ENCODE measurements at places on chromosomes 3 and 15. TPM values are rescaled to one million over a fixed set of nuclear protein-coding genes. Genes with fewer than 3 reads are reported as not detected.

Gene TRIM42
- total RNA-seq = not detected

Gene LRRN1
- 0.98 TPM for total RNA-seq

Gene ZNF774
- 1.4 TPM for total RNA-seq

Gene ZCWPW2
- not detected for total RNA-seq

Gene UBL7
- total RNA-seq = 48.8 TPM

- no peak overlapping the region for H3K27ac ChIP-seq
- no peaks in the 10 kb centered on the region for H3K27me3 ChIP-seq
- no peak for DNase-seq
Observed at GRCh38 chr3:121155028-121155427, 247.0 kb downstream of the STXBP5L start.

DNA sequence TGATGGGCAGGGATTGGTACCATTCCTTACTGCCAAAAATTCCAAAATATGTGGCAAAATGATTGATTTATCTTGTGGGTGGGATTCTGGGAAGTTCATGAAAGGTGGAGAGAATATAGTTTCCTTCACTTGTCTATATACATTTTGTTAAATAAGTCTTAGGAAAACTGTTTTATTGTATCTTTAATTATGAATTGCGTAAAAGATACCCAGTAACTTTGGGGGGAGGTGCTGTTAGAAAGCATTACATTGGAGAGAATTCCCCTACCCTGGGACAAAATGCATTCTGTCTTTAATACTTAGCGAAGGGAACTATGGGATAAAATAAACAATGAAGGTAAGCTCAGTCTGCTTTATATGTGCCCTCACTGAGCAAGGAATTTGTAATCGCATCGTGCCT, 4.6 kb downstream of the SETD5 start:
- no peaks in the 10 kb centered on the region for H3K27me3 ChIP-seq
- H3K4me1 ChIP-seq = peaks cover 61% of the 10 kb centered on the region
- peak overlapping the region; percentile 9 for H3K4me3 ChIP-seq
- no peak overlapping the region for H3K27ac ChIP-seq
- H3K36me3 ChIP-seq = peaks cover 29% of the 10 kb centered on the region
- DNase-seq = no peak

DNA sequence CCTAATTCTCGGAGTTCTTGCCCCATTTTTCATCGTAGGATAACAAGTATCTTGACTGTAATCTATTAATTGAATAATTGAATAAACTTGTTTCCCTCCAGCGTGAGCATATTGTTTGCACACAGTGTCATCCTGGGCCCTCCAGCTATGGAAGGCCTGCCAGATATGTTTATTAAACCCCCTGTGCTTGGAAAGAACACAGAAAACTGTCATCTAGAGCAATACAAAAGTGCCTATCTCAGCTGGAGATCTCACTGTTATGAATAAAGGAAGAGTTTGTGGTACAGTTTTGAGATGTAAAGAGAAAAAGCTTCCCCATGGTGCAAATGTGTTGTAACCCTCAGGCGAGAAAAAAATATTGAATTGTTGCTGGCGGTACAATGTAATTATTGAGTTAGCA, 405.9 kb downstream of the SOX2 start:
- H3K4me3 ChIP-seq = no peak overlapping the region
- H3K4me1 ChIP-seq = no peaks in the 10 kb centered on the region
- no peak for DNase-seq
- H3K36me3 ChIP-seq = no peaks in the 10 kb centered on the region
- peaks cover 2% of the 10 kb centered on the region for H3K27me3 ChIP-seq
- no peak overlapping the region for H3K27ac ChIP-seq

DNA sequence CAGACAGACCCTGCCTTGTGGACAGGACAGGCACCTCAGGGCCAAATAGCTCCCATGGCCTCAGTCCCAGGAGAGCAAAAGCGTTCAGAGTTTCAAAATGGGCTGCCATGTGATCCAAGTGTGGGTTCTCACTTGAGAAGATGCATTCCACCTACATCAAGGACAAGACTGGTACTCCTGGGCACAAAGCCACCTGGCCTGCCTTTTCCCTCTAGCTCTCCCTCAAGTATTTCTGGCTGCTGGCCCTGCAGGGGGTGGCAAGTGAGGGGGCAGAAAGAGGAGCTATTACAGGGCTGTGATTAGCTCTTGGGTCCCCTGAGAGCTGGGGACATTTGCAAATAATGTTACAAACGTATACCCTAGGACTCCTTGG, 6.5 kb upstream of the COL7A1 start:
- peaks cover 44% of the 10 kb centered on the region for H3K36me3 ChIP-seq
- peaks cover under 1% of the 10 kb centered on the region for H3K4me1 ChIP-seq
- H3K27ac ChIP-seq = no peak overlapping the region
- DNase-seq = no peak

DNA sequence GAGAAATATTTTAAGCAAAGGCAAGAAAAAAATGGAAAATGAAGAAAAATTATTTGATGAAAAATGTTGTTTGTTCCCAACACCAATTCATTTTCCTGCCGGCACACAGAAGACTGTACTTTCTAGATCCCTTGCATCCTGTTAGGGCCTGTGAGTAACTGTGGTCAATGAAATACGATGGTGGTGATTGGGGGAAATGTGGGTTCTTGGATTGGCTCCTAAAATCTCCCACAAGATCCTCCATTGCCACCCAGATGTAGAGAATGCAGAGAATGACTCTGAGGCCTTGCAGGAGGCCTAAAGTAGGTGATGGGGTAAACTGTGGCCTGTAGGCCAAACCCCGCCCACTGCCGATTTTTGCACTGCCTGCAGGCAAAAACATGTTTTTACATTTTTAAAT, 46.3 kb upstream of the C3orf70 start:
- H3K36me3 ChIP-seq = peaks cover 3% of the 10 kb centered on the region
- DNase-seq = no peak
- H3K27me3 ChIP-seq = no peaks in the 10 kb centered on the region
- no peaks in the 10 kb centered on the region for H3K4me1 ChIP-seq
- H3K27ac ChIP-seq = no peak overlapping the region

DNA sequence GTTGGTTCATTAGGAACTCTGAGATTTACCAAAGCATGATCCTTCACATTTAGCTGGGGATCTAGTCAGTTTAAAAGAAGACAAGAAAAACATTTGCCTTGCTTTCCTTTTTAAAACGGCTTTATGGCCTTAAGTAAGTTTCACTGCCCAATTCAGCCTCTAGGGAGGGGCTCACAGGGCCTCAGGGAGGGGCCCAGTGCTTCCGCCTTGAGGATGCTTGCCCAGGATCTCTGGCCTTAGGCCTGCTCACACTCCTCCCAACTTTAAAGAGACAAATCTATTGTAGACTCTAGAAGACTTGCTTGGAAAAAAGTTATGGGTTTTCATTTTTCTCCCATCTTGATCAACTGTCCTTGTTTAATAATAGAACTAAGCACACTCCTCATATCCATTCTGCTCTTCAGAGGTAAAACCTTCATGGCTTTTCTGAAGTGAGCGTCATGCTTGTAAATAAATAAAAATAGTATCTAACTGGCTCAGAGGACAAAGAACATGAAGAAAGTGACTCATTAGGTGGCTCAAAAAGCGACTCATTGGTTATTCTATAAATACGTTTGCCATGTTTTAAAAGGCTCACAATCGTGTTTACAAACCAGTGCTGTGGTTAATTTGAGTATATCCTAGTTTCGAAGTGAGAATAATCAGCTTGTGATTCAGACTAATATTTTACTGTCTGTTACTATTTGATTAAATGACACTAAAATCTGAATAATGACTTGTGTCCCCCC, 13.7 kb downstream of the PDHB start:
- peaks cover 5% of the 10 kb centered on the region for H3K4me1 ChIP-seq
- DNase-seq = no peak
- no peaks in the 10 kb centered on the region for H3K27me3 ChIP-seq

DNA sequence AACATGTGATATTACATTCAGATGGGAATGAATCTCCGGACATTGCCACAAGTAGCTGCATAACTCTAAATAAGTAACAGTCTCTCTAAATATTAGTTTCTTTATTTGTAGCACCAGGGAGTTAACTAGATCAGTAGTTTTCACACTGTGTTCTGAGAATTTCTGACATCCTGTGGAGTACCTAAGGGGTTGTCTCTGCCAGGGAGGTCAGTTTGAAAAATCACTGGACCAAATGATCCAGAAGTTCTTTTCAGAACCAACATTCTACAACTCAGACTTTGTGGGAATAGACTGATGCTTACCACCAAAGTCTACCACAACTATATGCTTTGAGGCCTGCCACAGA, 9.0 kb upstream of the ILDR1 start:
- no peak overlapping the region for H3K4me3 ChIP-seq
- H3K36me3 ChIP-seq = peaks cover 5% of the 10 kb centered on the region
- H3K27ac ChIP-seq = peak overlapping the region; percentile 13
- no peak for DNase-seq
- H3K27me3 ChIP-seq = peaks cover 6% of the 10 kb centered on the region

DNA sequence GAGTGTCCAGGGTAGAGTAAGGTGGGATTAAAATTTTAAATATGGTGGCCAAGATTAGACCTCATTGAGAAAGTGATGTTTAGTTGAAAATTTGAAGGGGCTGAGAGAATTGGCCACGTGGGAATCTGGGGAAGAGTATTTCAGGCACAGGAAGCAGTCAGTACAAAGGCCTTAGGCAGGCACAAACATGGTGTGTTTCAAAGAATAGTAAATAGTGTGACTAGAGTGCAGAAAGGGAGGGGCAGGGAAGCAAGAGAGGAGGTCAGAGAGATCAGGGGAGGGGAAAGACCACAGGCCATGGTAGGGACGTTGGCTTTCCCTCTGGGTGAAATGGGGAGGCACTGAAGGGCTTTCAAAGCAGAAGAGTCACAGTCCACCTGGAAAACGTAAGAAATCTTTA, 36.6 kb upstream of the POMGNT2 start:
- peaks cover 3% of the 10 kb centered on the region for H3K27me3 ChIP-seq
- no peak for DNase-seq
- H3K4me3 ChIP-seq = no peak overlapping the region

DNA sequence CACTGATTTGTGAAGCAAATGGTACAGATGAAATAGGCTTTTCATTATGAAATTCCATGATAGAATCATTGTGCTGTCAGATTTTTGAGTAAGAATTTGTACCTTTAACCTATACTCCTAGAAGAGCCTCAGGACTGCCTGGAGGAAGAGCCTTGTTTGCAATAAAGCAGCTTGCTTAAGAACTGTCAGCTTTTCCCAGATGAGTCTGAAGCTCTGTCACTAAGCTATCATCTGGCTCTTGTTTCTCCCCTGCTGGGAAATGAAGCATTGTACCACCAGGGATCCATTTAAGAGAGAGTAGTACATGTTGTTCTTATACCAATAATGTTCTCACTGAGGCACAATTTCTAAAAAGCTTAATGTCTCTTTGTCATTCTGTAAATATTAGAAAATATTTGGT, 85.1 kb upstream of the FLNB start:
- no peaks in the 10 kb centered on the region for H3K4me1 ChIP-seq
- H3K36me3 ChIP-seq = peaks cover 27% of the 10 kb centered on the region
- DNase-seq = no peak
- H3K27me3 ChIP-seq = no peaks in the 10 kb centered on the region
- H3K27ac ChIP-seq = no peak overlapping the region
- H3K4me3 ChIP-seq = no peak overlapping the region

DNA sequence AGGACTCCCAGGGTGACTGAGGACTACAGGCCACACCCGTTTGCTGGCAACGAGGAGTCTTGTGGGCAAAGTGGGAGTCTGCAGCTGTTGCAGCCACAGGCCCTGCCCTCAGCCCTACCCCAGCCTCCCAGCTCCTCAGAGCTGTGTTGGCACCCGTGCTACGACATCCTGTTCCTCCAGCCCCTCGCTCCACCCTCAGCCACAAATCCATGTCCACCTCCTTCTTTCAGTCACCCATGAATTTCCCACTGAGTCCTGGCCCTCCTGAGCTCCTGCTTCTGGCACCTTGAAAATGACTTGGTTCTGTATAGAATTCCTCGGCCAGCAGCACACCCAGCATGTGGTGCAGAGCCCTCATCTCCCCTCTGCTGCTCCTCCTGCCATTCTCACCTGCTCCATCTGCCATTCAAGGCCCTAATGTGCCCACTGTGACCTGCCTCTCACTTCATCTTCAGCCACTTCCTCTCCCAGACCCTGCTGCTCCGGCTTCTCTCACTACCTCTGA, 20.9 kb upstream of the VILL start:
- no peaks in the 10 kb centered on the region for H3K4me1 ChIP-seq
- no peak overlapping the region for H3K4me3 ChIP-seq
- no peak overlapping the region for H3K27ac ChIP-seq
- H3K27me3 ChIP-seq = no peaks in the 10 kb centered on the region

DNA sequence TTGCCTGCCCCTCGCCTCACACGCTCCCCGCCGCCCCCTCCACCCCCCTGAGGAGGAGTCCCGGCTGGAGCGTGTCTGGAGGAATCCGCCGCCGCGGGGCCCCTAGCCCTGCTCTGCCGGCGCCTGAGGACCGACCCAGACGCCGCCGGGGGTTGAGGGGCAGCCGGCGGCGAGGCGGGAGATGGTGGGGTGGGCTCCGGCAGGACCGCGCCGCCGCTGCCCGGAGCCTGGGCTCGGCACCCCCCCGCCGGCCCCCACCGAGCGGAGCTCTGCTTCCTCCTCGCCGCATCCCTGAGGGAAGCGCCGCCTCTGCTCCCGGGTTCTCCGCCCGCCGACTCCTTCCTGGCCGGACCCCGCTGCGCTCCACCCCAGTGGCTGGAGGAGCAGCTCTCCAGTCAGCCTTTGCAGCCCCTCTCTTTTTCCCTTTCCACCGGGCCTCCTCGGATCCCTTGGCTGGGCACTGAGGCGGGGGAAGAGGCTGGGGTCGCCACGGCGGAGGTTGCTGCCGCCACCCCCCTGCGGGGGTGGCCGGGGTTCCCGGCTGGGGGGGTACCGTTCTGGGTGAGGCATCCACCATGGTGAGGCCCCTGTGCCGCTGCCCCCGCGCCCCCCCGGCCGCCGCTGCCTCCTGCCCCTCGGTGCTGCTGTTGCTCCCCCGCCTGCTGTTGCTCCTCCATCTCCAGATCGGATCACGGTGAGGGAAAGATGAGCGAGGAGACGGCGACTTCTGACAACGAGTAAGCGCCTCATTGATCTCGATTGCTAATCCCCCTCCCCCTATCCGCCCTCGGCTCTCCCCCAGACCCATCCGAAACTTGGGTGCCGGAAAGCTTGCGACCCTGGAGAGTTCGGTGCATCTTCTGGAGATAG, at the start of gene SPRED1:
SPRED1 (plus strand) TSS at position 356 of the 870 bp plus-strand sequence; CDS start at position 706, 350 bp downstream.
- peaks cover 33% of the 10 kb centered on the region for H3K27me3 ChIP-seq
- DNase-seq = peak; percentile 44
- H3K4me1 ChIP-seq = peaks cover 23% of the 10 kb centered on the region
- H3K27ac ChIP-seq = peak within 1 kb of the TSS; percentile 58
- H3K4me3 ChIP-seq = peak within 1 kb of the TSS; percentile 80

DNA sequence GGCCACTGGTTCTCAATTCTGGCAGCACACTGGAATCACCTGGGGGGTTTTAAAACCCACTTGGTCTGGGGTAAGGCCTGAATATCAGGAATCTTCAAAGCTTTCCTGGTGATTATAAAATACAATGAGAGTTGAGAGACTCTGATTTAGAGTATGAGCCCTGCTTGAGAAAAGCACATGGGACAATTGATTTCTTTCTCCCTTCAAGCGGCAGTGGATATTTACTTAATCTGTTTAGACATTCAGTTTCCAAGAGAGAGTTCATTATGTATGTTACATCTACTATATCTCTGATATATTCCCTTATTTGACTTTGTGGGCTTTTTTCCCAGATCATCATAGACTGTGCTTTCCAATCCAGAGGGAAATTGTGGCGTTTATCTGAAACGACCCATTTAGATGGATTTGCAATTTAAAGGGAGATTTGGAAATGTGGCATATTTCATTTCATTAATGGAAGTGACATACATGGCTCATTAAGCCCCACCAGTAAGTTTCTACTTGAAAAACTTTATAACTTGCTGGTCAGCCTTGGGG, 171.2 kb upstream of the PFN2 start:
- DNase-seq = no peak
- no peaks in the 10 kb centered on the region for H3K36me3 ChIP-seq
- H3K27ac ChIP-seq = no peak overlapping the region
- H3K27me3 ChIP-seq = peaks cover 8% of the 10 kb centered on the region
- no peaks in the 10 kb centered on the region for H3K4me1 ChIP-seq
